ENCODE measurements at places on chromosomes 3 and 15.

DNA sequence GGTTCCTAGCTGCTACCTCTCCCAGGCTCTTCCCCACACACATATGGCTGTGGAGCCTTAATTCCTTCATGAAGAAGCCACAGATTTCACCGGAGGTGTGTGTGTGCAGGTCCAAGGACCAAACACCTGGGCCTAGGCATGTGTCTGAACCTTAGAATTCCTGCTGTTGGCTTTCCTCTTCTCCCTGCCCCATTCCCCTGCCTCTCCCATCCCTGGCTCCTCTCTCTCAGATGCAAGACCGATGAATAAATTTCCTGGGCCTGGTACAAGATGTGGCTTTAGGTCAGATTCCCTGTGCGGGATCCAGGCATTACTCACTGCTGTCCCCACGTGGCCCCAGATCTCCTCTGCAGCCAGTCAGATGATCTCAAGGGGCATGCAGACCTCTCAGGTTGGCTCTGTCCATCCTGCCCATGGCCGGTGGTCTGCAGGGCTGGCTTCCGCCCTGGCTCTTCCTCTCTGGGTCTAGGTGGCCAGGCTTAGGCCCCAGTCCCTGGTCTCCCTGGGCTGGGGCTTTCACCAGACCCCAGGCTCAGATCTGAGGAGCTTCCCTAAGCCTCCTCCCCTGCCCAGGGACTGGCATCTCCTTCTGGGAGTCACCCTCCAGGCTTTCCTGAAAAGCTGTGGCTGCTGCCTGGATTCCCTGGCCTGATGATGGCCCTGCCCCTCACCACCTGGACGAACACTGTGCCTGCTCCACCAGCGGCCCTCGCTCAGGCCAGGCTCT, 20.5 kb downstream of the CCR9 start:
- no peak for DNase-seq

DNA sequence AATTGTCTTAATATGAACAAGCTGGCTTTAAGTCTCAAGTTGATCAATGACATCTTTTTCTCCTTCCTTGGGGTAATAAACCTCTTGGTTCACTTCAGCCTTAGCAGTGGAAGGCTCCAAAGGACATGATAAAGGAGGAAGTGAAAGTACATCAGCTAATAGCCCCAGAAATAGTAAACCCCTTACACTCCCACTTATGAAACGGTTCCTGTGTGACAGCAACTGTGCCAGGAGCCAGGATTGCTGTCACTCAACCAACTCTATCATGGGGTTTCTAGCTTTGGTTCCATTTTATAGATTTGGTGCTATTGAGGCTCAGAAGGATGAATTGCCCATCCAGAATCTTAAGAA, 216.7 kb downstream of the ABHD5 start:
- DNase-seq = peak; percentile 85

DNA sequence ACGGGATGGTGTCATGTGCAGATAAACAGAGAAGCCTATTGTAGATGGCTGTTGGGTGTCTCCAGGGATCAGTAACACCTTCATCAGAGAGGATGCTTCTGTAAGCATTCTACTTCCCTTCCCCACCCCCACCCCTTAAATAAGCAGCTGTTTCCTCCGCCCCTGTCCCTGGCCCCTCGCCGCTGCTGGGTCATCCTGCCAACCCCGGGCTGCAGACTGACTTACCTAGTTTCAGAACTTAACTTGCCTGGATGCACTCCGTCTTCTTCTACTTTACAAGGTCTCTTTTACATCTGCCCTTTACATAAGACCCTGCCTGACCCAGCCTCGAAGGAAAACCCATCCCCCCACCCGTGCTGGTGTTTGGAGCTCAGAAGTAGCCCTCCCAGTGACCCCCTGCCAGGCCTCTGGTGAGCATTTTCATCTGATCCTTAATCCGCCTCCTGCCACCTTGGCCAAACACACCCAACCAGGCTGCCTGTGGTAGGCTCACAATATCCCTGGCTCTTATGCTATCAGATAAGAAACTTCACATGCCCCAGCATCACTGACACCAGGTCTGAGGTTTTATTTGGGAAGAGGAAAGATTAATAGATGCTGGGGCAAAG, 103.0 kb upstream of the HES1 start:
- DNase-seq = no peak

- DNase-seq = no peak
These were observed 376.5 kb upstream of the TPM1 start for GRCh38 chr15:62666046-62666445.

DNA sequence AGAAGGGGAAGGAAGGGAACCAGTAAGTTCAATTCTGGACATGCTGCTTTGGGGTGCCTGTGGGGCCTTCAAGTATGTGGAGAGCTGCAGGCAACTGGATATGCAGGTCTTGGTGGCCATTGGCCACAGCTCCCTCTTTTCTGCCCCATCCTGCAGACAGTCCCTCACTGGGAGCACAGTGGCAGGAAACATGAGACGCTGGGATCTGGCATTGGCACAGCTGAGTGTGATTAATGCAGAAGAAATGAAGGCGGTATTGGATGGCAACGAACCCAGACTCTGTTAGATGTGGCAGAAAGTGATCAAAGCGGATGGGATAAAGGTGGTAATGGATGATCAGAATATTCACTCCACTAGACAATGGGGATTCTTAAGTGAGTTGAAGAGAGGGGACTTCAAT, 23.2 kb upstream of the VPS8 start:
- DNase-seq = no peak

GRCh38 chr3:129686941-129687340, 80.5 kb upstream of the PLXND1 start:
- DNase-seq = no peak

- DNase-seq = no peak
These were observed 4.3 kb downstream of the RHOV start for GRCh38 chr15:40869686-40870085.

DNA sequence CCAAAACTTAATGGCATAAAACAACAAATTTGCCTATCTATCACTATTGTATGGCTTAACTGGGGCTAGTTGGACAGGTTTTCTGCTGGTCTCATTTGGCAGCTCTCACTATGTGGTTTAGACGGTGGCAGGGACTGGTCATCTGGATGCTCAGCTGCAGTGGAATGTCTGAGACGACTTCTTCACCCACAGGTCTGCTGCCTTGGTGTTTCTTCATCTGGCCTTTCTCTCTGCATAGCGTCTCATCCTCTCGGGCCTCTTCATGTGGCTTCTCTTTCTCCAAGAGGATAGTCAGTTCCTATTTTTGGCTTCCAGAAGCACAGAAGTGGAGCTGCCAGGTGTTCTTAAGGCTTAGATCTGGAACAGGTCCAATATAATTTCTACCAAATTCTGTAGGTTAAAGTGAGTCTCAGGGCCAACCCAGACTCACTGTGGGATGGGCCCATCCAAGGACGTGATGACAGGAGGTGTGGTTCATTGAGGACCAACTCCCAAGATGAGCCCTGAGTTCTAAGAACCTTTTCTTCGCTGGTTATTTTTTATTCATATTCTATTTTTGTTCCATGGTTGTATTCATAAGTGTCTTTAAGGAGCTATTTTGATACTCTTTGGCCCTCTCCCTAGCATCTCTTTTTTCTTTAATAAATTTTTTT, 18.6 kb downstream of the UBE2Q2 start:
- DNase-seq = no peak

DNA sequence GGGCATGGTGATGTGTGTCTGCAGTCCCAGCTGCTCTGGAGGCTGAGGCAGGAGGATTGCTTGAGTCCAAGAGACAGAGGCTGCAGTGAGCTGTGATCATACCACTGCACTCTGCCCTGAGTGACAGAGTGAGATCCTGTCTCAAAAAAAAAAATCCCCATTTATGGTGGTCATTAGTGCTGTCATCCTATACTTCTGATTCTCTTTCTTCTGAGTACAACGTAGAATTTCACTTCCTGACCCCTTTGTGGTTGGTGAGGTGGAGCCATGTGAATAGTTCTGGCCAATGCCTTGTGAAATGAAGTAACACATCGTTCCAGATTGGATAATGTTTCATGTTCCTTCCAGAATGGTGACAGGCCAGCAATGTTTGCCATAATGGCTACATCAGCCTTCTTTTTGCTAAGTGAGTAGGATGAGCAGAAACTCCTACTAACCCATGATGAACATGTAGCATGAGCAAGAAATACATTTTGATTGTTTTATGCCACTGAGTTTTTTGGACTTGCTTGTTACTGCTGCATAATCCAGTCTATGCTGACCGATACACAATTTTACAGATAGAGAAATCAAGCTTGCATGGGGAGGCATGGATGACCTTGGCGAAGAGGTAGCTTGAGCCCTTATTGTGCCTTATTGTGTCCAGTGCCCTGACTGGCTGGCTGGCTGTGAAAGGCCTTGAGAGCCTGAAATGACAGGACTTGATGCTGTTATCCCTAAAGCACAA, 30.9 kb upstream of the TLE3 start:
- DNase-seq = no peak

DNA sequence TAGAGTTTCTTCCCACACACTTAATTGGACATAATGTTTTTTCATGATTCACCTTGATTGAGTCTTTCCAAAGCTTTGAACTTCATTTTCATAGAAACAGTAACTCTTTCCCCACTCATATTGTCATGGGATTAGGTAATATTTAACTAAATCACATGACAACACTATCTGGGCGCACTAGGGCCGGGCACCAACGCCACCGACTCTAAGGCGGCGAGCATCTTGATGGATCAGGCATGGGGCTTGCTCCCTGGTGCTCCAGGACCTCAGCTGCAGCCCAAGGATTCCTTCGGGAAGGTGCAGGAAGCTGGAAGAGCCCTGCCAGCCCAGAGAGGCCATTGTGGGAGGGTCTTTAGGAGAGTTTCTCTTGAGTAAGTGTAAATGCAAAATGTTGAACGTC, 193.1 kb upstream of the UBE3A start:
- no peak for DNase-seq

DNA sequence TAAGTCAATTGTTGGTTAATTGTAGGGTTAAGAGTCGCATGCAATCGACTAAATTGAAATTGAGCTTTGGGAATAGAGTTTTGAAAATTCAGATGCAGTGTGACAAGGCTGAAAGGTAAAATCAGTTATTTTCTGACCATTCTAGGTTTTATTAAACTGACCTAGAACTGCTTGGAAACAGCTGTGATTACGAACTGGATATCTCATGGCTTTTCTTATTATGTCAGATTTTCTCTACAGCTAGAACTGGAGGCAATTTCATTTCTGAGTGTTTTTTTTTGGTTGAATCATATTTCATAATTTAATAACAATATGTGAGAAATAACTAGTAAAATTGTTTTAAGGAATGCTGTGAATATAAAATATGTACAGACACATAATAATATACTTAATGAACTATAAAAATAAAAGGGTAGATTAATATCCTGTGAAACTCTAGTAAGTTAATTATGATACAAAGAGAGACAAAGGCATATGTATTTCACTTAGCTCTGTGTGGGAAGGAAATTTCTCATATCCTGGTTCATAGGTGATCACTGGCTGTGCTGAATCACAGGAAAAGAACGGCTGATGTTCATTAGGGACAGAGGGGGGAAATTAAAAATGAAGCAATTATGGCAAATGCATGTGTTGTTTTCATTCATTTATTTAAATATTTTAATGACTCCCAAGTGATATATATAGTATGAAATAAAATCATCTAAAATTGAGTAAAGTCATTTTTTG, 403.2 kb downstream of the ZIC1 start:
- no peak for DNase-seq

DNA sequence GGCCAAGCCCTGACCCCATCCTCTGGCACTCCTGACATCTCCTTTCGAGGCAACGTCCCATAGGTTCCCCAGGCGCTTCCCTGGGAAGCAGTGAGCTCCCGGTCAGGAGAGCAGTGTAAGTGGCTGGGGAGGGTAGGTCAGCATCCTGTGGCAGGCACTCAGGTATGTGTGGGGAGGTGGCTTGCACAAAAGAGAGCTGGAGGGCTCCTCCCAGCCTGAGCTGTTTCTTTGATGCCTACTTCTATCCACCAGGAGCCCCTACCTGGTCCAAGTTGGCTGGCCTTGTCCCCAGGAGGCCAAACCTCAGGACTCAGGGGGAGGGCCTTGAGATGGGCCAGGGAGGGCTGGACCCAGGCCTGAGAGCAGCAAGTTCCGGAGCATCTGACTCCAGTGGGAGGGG, 31.7 kb upstream of the LINGO1 start:
- no peak for DNase-seq

DNA sequence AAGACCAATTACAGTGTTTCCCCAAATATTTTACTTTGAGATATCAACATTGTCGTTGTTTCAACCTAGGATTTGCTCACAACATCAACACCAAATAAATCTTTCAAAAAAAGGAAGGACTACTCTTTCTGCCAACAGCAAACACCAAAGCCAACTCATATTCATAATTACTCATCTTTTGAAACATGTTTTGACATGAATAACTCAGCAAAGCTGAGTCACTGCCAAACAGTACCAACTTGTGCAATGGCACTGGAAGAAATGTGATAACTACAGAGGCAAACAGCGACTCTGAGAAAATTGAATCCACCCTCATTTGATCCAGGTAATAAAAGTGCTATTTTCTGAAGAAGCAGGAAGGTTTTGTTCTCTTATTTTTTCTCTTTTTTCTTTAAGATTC, 67.2 kb downstream of the PEX5L start:
- peak; percentile 49 for DNase-seq

- DNase-seq = no peak
These were observed 1020.5 kb upstream of the CFAP20DC start for GRCh38 chr3:60070366-60070765.

DNA sequence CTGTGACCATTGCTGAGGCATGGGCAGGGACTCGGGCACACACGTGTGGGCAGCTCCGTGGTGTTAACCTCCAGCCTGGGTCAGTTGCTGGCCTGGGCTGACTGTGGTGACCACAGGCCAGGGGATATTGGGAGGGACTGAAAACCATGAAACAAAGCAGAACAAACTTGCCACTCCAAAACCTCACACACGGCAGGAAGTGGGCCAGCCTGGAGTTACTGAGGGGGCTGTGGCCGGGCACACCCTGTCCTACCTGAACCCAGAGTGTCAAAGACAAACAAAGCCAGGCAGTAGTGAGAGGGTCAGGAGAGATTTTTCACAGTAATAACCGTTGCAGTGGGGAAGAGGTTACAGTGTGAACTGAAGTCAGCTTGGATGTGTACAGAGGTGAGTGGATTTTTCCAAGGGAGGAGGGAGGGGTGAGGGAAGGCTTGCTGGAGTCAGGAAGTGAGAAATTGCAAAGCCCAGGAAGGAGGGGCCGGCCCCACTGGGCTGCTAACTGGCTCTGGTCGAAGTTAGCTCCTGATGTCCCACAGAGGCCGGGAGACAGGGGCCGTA, 40.0 kb upstream of the ATP10A start:
- DNase-seq = peak; percentile 8

DNA sequence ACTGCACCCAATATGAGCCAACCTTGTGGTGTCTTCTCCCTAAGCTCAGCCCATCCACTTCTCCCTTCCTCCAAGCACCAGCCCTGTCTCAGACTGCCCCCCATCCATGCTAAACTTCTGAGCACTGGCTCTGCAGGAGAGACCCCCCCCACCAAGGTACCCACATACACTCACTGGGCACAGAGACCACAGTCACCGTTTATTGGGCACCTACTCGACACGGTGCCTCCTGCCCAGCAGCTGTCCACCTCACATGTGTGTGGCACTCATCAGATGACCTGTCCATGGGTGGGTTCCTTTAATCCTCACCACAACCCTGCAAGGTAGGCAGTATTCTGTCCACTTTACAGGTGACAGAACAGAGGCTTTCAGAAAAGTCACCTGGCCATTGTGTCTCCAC, 22.3 kb upstream of the SFMBT1 start:
- no peak for DNase-seq
